Stimulated activated CD4-positive, alpha-beta T cell treated with anti-CD3 and anti-CD28 coated beads, Interleukin-1b, Interleukin-23, amount 100 ng/mL, for 4 hours (primary cell): ENCODE measurements at places on chromosomes 3 and 15.
A peak's percentile ranks its signal among the peaks of the same experiment; 100 is the strongest.

DNA sequence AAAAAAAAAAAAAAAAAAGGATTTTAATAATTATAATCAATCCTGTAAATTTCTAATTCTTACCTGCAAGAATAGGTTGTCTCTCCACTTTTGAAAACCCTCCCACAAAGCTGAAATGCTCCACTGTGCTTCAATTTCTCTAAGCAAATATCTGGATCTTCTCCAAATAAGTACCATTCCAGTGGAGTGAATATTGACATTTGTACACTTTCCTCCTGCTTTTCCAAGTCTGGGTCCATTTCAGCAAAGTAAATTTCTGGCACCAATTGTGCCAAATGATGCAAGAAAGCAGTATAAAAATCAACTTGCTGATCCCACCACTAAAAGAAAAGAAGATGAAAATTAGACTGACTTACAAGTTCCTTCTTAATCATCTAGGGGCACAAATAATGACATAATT is 19.9 kb downstream of the UBR1 start:
- no peak for DNase-seq

DNA sequence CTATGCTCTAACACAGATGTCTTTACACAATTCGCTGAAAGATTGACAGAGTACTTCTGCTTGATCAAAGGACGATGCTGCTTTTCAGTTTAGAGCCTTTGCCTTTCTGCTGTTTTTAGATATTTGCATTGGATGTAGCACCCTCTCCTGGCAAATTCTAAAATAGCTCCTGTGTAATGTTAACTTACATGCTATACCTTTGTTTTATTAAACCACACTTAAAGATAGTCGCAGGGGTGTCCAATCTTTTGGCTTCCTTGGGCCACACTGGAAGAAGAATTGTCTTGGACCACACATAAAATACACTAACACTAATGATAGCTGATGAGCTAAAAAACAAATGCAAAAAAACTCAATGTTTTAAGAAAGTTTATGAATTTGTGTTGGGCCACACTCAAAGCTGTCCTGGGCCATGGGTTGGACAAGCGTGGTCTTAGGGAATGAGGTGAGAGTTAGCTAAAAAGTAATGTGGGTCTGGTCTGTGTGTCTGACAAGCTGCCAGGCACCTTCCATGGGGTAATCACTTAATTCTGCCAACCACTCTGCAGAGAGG is 62.9 kb downstream of the ATG7 start:
- peak; percentile 26 for DNase-seq

DNA sequence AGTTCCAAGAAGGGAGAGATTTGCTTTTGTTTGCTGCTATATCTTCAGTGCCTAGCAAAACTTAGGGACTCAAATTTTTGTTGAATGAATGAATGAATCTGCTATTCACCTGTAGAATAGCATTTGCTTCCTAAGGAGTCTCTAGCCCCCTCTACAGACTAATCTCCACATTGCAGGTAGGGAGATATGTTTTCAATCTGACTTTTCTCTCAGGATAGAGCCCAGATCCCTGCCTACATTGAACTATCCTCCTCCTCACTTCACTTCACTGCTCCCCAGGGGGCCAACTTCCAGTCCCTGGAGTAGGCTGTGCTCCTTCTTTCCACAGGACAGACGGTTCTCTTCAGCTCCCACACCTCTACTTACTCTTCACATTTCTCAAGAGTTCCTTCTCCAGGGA is 81.9 kb upstream of the PTX3 start:
- no peak for DNase-seq

GRCh38 chr3:66017084-66017483 is 21.6 kb downstream of the MAGI1 start:
- no peak for DNase-seq

DNA sequence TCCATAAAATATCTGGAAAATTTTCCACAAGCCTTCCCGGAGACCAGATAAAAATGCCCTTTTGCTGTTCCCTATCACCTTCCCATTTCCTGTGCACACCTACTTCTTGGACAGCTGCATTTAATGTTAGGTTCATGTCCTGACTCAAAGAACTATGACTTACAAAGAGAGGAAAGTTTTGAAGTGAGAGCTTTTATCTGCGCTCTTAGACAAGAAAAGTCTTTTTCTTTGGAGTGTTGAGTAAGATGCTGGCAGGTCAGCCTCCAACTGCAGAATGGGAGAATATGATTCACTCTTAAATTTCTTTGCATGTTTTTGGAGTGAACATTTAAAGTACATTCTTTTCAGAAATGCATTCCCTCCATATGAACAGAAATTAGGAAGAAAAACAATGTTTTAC is 147.3 kb upstream of the DPH6 start:
- DNase-seq: no peak

DNA sequence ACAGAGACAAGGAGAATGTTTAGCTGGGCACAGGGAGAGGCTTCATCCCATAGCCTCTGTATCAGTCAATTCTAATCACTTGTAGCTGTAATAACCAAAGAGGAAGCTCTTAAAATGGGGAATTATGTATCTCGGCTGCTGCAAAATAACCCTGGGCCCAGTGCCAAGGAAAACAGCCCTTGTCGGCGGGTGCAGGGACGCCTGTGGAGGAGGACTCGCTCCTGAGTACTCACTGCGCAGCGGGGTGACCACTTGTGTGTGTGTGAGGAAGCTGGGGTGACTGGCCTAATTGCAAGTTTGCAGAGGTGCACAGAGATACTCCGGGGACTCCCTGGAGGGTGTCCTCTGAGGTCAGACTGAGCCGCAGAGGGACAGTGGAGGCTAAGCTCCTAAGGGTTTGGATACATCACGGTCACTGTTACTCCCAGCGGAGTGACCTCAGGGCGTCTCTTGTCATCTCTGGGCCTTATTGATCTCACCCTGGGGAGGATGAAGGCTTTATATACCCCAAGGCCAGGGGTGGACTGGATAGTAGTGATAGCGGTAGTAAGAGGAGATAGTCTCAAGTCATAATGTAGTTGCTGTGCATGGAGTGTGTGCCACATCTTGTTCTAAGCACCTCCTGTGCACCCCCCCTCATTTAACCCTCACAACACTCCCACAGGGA is 37.2 kb downstream of the SLC6A6 start:
- no peak for DNase-seq

- no peak for DNase-seq
Observed at GRCh38 chr15:38103564-38103963, 149.1 kb upstream of the SPRED1 start.

GRCh38 chr3:148128136-148128535 is 569.6 kb upstream of the AGTR1 start:
- DNase-seq: no peak

DNA sequence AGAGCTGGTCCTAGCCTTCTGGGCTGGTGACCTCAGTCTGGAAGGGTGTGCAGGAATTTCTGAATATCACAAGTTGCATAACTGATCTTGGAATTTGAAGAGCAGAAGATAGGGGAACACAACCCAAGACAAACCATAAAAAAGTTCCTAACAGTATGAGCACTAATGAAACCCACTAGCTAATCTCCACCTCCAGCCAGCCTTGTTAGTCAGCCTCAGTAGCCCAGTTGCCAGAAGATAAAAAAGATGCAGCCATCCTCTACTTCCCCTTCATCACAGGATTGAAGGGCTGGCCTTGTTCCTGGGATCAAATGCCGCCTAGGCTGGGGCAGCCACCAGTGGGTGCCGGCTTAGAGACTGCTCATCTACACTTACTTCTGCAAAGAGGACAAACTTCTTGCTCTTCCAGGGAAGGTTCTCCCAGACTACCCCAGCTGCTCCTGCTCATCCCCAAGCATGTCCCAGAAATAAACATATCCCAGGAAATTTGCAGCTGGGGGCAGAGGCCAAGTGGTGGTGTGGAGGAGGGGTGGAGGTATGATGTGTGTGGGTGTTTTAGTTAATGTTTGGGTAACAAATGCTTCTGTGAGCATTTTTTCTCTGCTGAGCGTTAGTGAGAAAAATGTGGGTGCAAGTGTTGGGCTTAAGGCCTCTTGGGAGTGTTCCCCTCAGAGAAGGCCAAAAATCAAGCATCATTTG is 9.2 kb upstream of the ITGA11 start:
- DNase-seq: no peak

DNA sequence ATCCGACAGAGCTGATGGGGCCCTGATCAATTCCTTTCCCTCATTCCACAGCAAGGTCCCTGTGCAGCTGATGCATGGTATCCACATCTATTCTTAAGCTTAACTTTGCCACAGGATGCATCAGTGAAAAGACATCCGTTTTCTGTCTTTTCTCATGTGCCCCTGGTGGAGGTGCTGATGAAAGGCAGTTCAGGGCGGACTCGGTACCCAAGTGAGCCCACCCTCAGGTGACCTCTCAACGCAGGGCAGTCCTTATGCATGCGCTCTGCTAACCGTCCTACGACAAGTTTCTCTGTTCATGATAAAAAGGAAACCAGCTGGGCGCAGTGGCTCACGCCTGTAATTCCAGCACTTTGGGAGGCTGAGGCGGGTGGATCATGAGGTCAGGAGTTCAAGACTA is 251.4 kb downstream of the ADAMTS17 start:
- no peak for DNase-seq

GRCh38 chr15:33112541-33113105 is 81.9 kb downstream of the FMN1 start:
- DNase-seq: no peak

GRCh38 chr3:188584958-188585689 is 431.2 kb downstream of the LPP start:
- no peak for DNase-seq

- no peak for DNase-seq
Observed at GRCh38 chr15:63244399-63244798, 33.0 kb upstream of the APH1B start.

GRCh38 chr3:11195721-11196332 is 41.5 kb downstream of the HRH1 start:
- no peak for DNase-seq
